ENCODE measurements at places on chromosomes 6 and 20.

DNA sequence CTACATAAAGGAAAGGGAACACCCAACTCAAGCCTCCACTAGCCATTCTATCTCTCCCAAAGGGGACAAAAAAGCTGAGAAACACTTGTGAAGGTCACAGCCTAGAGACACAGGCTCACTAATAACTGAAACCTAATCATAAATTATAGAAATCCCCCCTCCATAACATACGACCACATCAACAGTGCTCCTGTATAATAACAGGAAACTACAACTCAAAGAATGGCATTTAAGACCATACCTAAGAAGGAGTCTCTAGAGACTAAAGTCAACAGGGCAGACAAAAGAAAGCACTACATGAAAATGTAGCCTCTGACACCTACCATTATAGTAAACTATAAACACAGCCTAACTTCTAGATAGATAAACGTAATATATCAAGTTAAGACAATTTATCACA is 82.7 kb downstream of the THEMIS start:
- no peak for DNase-seq

- DNase-seq, result no peak
Measured at GRCh38 chr20:41309817-41310216, 7.7 kb downstream of the ZHX3 start.

- no peak for DNase-seq
Measured at GRCh38 chr20:14929388-14929787, 592.0 kb upstream of the FLRT3 start.

DNA sequence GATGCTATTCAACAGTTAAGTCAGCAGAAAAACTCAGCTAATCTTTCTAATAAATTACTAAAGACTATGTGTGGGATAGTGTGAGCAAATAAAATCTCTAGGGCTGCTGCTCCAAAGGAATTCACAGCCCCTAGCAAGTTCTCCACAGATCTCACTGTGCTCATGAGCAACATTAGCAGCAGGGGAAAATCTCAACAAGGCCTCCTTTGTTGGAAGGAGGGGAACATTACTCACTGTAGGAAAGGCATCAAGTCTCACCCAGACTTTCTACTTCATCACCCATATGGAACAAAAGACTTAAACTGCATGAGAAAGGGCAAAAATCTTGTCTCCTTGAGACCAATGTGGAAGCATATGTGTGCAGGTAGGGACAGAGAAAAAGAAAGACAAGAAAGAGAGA is 726.4 kb upstream of the SLC35B3 start:
- no peak for DNase-seq

GRCh38 chr6:47303342-47303741 is 6.4 kb downstream of the TNFRSF21 start:
- DNase-seq, result no peak

DNA sequence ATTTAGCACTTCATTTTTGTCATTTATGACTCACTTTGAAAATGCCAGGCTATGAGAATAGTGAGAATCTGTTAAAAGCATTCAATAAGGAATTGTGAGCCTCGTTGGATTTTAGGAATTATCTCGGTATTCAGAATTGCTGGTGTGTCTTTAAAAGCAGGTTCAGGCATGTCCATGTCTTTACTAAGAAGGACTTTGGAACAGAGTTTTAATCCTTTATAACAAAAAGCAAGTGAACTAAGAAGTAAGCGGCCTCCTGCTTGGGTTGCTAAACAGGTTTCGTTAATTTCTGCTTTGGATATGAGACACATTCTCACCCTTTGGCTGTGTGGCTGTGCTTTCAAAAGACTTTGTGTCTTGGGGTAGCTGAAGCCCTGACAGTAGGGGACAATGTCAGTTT is 74.9 kb downstream of the IGF2R start:
- DNase-seq, result no peak

GRCh38 chr6:113774127-113774825 is 82.9 kb upstream of the MARCKS start:
- no peak for DNase-seq

DNA sequence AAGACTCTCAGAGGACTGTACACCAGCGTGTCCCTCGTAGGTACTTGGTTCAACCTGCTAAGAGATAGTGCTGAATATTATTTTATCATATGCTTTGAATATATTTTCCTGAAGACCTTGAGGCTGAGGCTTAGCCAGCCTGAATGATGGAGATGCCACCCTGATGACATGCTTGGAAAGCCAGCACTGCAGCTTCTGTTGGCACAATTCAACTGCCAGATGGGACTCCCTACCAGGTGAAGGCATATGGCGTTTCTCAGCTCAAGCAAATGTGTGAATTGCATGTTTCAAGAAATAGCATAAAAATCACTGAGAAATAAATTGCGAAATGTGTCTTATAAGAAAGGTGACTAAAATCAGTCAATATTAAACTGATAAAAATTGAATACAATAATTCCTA is 228.1 kb upstream of the CST7 start:
- peak; percentile 87 for DNase-seq

DNA sequence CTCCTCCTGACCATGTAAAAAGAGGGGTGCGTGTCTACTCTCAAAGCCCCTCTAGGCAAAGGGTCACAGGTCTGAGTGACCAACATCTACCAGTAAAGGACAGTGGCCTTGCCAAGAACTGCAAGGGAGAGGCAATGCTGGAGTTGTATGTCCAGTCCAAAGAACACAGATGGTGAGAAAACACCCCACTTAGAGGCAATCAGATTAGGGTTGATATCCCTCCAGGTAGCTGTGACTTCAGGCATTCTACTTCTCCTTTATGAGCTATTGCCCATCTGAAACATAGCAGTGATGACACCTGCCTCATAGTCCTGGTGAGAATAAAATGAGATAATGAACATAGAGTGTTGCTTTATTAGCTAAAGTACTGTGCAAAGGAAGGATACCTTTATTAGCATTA is 50.8 kb upstream of the MAFB start:
- DNase-seq, result no peak
